Activated T-cell treated with anti-CD3 and anti-CD28 coated beads, Interleukin-2, amount 50 U/mL, for 1 hour (primary cell): ENCODE measurements at places on chromosomes 1 and 21.

DNA sequence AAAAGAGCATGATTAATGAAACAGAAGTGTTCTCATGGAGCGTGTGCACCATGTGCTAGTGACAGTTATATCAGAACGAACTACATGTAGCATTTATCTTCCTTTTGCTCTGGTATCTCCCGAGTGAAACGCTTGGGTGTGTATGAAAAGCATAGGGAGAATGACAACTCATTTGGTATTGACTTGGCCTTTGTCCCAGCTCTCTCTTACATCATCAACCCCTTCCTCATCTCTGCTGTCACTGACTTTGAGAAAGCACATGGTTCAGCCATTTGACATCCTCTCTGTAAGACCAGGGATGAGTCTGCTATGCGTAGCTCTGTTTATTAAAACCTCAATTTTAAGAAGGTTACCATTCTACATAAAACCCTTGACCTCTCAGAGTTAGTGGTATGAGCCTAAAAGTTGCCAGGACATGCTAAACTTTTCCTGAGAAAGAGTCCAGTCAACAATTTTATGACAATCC, 201.0 kb downstream of the NRIP1 start:
- DNase-seq: no peak

DNA sequence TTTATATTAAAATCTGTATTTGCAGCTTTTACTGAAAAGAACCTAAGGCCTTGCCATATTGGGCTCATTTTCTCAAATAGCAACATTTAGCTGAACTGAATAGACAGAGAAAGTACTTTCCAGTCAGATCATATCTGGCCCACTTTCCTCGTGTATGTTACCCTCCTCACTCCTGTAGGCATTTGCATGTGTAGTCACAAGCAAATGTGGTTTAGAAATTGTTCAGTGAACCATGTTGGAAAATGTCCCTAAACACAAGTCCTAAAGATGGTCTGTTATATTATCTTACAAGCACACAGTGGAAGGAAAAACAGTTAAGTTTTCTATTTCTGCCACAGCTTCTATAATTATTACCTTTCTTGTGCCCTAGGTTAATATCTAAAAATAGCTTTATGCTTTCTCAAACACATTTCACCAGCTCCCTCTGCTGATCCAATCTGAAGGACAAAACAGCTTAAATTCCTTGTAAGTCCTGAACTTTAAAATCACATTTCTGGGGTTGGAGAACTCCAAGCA, 606 bp upstream of the FMO4 start:
- no peak for DNase-seq

DNA sequence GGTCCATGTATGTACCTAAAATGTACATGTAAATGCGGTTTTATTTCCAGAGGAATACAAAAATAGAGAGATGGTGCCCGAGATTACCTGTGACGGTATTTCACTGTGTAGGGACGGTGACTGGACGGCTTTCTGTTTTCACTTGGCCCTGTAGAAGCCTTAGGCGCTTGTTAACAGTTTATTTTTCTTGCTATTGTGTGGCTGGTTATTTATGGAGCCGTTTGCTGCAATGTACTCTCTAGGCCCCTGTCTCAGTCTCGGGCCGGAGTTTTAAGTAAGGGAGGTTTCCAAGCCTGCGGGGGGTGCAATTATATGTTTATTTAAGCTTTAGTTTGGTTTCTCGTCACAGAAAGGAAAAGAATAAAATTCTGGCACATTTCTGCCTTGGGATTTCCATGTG, 413 bp downstream of the EFCAB7 start:
- no peak for DNase-seq

- peak; percentile 68 for DNase-seq
Measured at GRCh38 chr1:244049162-244050013, 1.7 kb upstream of the ZBTB18 start.

DNA sequence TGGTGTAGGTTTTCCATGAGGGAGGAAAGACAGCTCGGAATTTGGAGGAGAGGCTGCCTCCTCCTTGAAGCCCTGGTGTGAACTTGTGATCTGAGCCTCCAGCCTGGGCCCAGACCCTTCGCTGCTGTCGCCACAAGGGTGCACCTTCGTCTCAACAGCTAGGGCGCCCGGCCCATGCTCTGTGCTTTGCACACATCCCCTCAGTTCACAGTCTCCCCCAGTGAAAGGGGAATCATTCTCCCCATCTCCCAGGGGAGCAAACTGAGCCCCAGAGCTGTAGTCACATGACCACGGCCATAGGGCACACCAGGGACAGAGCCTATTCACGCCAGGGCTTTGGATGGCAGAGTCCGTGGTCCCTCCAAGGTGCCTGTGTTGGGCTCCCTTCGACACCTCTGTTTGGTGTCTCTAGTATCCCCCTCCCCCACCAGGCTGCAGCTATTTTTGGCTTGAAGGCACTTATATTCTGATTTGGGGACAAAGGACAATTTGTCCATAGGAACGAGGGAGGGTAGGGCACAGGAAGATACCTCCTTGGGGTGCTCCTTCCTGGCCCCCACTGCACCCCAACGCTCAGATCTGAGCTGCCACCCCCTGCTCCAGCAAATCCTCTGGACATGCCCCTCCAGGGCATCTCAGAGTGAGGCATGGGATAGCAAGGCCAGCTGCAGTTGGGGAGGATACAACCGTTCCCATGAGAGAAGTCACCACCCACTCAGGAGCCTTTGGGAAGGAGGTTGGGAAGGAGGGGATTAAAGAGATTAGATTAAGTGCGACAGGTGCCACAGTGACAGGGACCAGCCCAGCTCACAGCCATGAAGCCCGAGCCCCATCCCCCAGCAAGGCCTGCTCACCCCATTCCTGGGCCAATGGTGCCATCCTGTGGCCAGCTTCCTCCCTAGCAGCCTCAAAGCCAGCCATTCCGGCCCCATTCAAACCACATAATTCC, 15.7 kb downstream of the MATN1 start:
- peak; percentile 76 for DNase-seq
